Heart right ventricle (tissue), 16 donors: ENCODE measurements at places on chromosomes 1 and 21. TPM values are rescaled to one million over a fixed set of nuclear protein-coding genes. Genes with fewer than 3 reads are reported as not detected.

DNA sequence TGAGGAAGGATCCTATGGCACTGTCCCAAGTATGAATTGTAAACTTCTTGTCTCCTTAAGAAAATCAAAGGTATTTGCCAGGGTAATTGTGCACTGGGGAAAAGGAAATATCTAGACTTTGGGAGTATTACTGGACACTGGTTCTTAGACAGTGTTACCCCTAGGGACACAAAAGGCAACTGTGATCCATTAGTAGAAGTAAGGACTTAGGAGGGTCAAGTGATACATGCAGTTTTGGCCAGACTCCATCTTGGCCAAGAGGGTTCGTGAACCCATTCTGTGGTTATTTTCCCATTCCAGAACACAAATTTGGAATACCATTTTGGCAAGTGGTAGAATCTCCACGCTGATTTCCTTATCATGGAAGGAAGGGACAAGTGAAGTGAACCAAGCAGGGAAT is 98.1 kb downstream of the TM2D1 start:
- DNase-seq, result no peak

- DNase-seq, result no peak
These were observed 24.2 kb upstream of the C1orf174 start for GRCh38 chr1:3924186-3924824.

- no peak for DNase-seq
These were observed 6.9 kb downstream of the PTPRF start for GRCh38 chr1:43537423-43538142.

DNA sequence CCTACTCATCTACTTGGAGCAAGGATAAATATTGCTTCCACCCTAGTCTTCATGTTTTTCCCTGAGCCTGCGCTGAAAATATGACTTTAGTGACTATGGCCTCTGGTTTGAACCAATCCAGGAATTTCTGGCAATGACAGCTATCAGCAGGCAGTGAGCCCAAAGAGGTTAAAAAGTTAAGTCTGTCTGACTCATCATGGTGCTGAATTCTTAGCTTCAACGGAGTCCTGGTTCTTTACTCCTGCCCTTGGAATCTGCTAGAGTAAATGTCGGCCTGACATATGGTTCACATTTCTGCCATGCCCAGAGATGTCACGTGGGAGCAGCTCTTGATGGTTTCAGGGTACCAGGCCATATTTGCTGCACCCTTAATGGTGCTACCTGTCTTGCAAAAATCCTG is 351.6 kb upstream of the PLXNA2 start:
- no peak for DNase-seq

The CLIC4 gene
- 280 TPM for total RNA-seq

The OR6K3 gene
- not detected for total RNA-seq

The CFAP107 gene
- not detected for total RNA-seq

The WDR77 gene
- 39.5 TPM for total RNA-seq

The UBASH3A gene
- not detected for total RNA-seq

- no peak for DNase-seq
These were observed 3.0 kb upstream of the SLC35F3 start for GRCh38 chr1:233901495-233901894.

- no peak for DNase-seq
These were observed 820.8 kb downstream of the BRINP3 start for GRCh38 chr1:189656628-189657530.

DNA sequence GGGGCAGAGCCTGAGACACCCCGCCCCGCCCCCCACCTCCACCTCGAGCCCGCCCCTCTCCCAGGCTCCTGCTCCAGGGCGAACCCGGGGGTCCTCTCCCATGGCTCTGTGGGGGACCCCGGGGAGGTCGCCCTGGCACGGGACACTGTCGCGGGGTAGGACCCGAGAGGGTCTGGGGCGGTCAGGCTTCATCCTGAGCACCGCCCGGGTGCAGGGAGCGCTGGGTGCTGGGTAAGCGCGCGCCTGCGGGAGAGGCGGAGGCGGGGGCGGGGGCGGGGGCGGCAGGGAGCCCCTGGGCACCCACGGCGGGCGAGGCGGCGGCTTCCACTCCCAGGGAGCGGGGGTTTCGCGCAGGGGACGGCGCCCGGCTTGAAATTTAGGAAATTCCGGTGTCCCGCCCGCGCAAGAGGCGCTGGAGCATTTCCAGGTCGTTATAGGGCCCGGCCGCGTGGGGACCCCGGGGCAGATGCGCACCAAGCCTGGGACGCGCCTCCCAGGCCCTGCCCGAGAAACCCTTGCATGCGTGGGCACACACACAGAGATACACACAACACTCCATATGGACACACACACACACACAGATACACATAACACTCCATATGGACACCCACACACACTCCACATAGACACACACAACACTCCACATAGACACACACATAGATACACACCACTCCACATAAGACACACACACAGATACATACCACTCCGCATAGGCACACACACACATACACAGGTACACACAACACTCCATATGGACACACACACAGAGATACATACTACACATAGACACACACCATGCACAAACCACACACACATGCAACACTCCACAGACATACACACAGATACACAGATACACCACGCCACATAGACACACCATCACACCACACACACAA is 48.7 kb upstream of the SLC19A1 start:
- peak; percentile 47 for DNase-seq

DNA sequence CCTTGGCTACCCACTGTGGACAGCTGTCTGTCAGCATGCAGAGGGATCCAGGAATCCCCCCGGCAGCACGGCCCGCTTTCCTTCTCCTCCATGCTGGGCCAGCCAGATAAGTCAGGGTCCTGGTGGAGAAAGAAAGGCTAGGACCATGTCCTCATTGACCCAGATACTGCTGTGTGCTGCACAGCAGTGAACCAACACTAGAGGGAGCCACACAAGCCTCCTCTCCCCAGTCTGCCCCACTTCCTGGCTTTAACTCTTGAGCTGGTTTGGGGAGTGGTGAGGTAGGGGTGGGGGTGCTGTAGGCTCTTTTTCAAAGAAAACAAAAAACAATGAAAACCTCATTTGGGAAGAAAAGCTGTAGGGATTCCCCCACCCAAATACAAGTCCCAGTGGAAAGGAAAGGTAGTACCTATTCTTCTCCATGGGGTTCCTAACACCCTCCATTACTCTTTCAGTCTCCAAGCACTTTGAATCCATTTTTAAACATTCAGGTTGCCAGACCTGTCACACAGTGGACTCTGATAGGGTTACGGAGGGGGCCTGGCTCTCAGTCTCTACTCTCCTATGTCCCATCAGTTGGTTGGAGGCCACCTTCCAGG is 84.9 kb upstream of the CD1D start:
- no peak for DNase-seq

- no peak for DNase-seq
These were observed 234.4 kb upstream of the FOXD3 start for GRCh38 chr1:63087966-63088365.

The CLIC6 gene
- 8.1 TPM for total RNA-seq

The ADAMTS5 gene
- 2.6 TPM for total RNA-seq

DNA sequence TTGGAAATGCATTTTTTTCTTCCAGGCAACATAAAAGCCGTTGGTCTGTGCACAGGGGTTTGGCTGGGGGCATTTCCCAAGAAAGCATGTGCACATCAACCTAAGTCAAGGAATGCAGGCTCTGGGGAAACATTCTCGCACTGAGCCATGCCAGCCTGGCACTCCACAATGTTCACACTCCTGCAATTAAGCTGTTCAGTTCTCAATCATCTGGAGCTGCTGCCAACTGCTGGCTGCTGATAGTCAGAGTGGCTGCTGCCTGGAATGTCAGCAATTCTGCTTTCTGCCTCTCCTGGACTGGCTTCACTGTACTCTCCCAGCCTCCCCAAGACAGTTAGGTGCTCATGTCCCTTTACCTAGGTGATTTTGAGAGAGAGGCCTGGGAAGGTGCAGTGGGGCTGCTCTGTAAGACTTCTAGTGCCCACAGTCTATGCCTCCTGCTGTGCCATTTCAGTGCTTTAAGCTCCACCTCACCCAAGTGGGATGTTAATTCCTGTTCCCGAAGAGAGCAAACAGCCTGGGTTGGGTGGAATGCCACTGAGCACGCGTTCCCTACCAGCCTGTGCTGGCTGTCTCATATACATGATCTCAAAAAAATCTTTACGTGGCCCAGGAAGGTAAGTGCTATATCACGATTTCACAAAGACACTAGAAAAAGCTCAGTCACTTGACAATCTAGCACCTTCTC is 131.7 kb downstream of the BRINP2 start:
- peak; percentile 40 for DNase-seq

The CNKSR1 gene
- 2.5 TPM for total RNA-seq

The FCRL5 gene
- not detected for total RNA-seq

The BNIPL gene
- total RNA-seq, result 0.35 TPM

- no peak for DNase-seq
These were observed 78.0 kb downstream of the LAMC2 start for GRCh38 chr1:183263886-183264602.

The TMEM61 gene
- not detected for total RNA-seq

The TINAGL1 gene
- 336 TPM for total RNA-seq

The SLAMF1 gene
- total RNA-seq, result not detected

- DNase-seq, result peak; percentile 42
These were observed at the start of gene PTPRF for GRCh38 chr1:43530483-43531106. Gene PTPRF, plus strand, starts transcription at chr1:43530883. Its CDS starts 14,193 bp downstream, at chr1:43545076.

- DNase-seq, result no peak
These were observed 39.4 kb downstream of the SLC2A7 start for GRCh38 chr1:8986814-8987190.

DNA sequence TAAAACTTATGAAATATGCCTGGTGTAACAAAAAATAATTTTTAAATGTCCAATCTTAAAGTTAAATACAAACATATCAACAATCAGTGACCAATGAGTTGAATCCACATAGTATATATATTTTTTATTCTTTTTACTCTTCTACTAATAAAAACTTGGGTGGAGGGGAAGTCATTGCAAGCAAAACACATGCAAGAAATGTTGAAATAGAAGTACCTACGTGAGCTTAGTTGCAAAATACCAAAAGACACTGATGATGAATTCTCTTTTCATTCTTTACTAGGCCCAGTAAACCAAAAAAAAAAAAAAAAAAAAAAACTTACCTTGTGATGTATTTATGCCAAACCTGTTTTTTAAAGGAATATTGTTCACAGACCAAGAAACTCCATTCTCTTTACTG is 26.4 kb upstream of the PLA2G4A start:
- no peak for DNase-seq
